HT1080 (cell line): ENCODE measurements at places on chromosomes 2 and 18.

GRCh38 chr18:6352275-6352674, 62.4 kb downstream of the L3MBTL4 start:
- DNase-seq: no peak

- DNase-seq: no peak
Observed at GRCh38 chr18:48569139-48569914, 30.5 kb downstream of the CTIF start.

GRCh38 chr2:19649142-19649541, 252.6 kb downstream of the TTC32 start:
- no peak for DNase-seq

DNA sequence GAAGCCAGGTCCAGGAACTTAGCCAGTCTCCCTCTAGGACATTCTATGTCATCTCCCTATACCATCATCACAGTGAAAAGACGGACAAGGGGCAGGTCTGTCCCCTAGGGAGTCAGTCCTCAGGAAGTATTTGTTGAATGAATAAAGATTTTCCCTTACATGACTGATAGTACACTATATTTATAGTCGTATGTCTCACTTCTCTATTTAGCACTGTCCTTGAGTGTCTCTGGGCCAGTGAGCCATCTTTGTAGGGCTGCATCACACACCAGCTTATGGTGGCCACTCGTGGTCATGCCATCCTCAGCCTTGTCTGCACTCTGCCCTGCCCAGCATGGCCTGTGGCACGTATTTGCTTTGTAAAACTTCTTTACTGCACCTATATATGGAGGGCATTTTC, 25.8 kb downstream of the PTPN18 start:
- no peak for DNase-seq

DNA sequence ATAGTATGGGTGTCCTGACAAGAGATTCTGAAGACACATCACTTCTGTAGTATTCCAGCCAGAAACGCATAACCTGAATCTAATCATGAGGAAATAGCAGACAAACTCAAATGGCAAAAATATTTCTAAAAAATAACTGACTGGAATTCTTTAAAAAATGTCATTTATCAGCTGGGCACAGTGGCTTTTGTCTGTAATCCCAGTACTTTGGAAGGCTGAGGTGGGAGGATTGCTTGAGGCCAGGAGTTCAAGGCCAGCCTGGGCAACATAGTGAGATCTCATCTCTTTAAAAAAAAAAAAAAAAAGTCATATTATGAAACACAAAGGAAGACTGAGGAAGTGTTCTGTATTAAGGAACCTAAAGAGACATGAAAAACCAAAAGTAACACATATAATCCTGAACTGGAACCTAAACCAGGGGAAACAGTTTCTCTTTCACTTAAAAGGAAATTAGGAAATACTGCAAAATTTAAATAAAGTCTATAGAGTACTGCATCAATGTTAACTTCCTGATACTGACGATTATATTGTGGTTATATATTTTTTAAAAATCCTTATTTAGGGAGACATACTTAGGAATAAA, 29.9 kb downstream of the SESTD1 start:
- DNase-seq: no peak

DNA sequence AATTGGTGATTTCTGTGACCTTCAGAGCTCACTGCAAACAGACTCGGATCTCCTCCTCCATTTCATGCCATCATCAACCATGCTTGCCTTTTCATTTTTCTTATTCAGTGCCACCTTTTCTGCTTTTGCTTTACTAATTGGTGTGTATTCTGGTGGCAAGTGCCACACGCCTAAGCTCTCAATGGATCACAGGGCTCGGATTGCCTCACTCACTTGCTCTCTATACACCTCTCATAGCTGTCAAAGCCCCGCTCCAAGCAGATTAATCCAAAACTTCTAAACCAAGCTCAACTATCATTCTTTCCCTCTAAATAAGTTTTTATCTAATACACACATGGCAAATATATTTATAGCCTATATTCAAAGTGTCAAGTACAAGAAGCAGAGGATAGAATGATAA, 86.4 kb downstream of the PLEKHM3 start:
- no peak for DNase-seq
